ENCODE measurements at places on chromosomes 3 and 15.

- DNase-seq = no peak
Measured at GRCh38 chr3:64739971-64740631, 52.3 kb upstream of the ADAMTS9 start.

- DNase-seq = no peak
Measured at GRCh38 chr15:49212897-49213296, 42.9 kb downstream of the GALK2 start.

- no peak for DNase-seq
Measured at GRCh38 chr3:13125092-13126015, 52.1 kb upstream of the IQSEC1 start.

DNA sequence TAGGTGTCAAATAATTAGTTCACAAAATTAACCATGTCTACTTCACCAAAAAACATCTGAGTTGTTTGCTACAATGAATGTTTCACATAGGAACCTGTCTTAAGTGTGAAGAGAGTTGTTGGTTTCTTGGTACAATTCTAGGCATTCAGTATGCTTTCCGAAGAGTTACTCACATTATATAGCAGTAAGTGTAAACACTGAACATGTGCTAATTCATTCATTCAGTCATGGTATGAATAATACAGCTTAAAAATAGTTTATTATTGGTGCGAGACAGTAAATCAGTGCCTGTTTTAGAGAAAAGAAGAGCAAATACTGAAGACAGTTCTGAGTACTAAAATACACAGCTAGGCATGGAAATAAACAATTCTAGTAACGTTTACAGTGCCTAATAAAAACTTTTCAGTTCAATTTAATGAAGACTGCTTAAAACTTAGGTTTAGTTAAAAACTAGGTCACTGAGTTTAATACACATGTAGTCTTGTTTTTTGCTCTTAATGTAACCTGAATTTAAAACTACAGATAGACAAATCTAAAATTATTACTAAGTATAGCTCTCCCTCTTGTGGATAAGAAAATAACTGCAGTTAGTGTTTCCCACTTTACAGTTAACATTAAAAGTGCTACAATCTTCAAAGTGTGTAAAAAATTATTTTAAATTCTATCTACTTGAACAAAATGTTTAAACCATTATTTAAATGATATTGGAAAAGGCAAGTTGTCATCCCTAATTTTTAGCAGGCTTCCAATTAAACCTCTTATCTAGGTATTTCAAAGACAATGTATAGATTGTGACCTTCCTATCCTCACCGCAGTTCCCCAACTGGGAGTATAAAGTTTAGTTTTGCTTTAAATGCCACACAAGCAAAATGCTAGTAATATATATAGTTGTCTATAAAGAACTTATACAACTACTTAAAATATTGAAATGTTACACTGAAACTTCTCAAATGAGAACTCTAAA, 20.1 kb upstream of the ZCWPW2 start:
- DNase-seq = peak; percentile 66

GRCh38 chr3:182180654-182181385, 469.1 kb downstream of the SOX2 start:
- no peak for DNase-seq
